ENCODE measurements at places on chromosomes 11 and 22.

- DNase-seq, result peak; percentile 76
These were observed 48.0 kb upstream of the CLPB start for GRCh38 chr11:72482211-72482812.

- DNase-seq, result no peak
These were observed 8.1 kb downstream of the PARVB start for GRCh38 chr22:44032126-44032730.

- DNase-seq, result peak; percentile 60
These were observed 15.3 kb downstream of the BLID start for GRCh38 chr11:122100756-122101080.

DNA sequence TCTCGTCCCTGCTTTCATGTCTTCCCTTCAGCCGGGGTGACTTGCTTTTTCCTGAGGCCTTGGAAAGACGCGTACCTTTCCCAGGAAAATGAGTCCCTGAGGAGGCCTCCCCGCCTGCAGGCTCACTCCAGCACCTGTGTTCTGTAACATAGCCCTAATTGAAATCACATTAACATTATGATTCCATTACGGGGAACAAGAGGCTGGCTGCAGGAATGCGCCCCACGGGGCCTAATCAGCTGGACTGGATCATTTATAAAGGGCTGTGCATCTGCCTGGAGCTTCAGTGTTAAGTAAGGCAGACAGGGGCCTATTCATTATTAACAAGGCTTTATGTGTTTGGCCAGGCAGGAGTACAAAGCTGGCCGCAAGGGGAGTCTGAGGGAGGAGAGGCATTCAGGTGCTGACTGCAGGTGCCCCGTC lies 41.9 kb upstream of the TSPAN18 start:
- no peak for DNase-seq

DNA sequence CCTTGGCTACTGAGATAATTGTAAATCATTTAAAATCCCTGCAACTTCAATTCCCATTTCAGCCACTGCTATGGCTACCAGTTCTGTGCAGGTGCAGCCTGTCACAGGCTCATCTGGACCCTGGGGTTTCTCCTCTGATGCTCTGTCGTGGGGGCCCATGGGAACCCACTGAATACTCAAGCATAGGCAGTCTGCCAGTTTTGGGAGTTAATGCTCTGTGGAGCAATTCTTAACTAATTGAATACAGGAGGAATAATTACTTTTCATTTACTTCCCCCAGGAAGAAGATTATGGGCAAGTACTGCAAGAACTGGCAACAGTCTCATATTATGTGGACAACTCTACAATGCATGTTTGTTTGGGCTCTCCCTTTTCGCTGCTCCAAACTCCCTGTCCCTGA lies 25.9 kb downstream of the OR51E2 start:
- no peak for DNase-seq

- DNase-seq, result no peak
These were observed 12.8 kb downstream of the BRSK2 start for GRCh38 chr11:1402355-1403077.

DNA sequence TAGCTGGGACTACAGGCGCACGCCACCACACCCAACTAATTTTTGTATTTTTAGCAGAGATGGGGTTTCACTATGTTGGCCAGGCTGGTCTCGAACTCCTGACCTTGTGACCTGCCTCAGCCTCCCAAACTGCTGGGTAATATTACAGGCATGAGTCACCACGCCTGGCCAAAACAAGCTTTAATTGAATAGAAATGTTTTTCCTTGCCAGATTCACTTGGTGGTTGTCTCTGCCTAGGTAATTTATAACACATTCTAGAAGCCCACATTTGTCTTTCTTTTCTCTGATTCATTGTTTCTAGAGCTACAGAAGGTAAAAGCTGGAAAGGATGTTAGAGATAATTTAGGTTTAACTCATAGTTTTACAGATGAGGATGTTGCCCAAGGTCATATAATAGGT lies 41.3 kb downstream of the CECR2 start:
- no peak for DNase-seq
